AG20443 (cell line): ENCODE measurements at places on chromosomes 16 and 17.

GRCh38 chr17:1485423-1486376, 6.8 kb downstream of the MYO1C start:
- peak; percentile 70 for DNase-seq

DNA sequence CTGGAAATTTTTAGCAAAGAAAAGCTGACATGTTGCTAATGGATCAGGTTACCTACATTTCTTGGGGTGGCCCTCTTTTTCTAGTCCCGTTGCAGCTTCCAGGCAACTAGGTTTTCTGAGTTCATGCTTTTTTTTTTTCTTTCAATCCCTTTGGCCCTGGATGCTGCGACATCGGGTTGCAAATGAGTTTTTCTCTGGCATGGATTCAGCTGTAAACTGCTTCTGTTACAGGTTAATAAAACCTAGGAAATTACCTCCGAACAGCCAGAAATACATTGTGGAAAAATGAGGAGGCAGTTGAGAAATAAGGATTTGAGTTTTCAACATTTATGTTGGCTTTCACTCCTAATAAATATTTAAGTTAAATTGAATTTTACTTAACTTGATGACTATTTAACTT, 149.8 kb upstream of the MAF start:
- no peak for DNase-seq

DNA sequence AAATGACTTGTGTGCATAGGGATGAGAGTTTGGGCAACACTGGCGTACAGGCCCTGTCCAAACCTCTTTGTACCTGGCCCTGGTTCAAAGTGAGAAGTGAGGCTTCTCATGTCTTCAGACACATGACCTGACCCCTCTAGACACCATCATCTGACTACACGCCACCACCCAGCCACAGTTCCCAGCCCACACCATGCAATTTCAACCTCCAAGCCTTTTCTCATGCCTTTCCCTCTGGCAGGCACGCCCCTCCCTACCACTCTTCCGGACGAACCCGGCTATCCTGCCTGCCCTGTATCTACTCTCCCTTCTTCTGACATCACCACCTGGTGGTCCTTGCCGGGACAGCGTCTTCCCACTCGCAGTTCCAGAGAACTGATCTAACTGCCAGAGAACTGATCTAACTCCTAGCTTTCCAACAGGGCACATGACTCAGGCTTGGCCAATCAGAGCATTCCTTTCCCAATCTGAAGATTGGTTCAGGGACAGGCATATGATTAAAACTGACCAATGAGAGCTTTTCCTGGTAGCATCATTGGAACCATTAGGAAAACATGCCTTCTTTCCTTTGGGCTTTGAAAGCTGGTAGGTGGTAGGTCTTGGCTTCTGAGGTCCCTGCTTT, 27.1 kb upstream of the IL21R start:
- peak; percentile 82 for DNase-seq

DNA sequence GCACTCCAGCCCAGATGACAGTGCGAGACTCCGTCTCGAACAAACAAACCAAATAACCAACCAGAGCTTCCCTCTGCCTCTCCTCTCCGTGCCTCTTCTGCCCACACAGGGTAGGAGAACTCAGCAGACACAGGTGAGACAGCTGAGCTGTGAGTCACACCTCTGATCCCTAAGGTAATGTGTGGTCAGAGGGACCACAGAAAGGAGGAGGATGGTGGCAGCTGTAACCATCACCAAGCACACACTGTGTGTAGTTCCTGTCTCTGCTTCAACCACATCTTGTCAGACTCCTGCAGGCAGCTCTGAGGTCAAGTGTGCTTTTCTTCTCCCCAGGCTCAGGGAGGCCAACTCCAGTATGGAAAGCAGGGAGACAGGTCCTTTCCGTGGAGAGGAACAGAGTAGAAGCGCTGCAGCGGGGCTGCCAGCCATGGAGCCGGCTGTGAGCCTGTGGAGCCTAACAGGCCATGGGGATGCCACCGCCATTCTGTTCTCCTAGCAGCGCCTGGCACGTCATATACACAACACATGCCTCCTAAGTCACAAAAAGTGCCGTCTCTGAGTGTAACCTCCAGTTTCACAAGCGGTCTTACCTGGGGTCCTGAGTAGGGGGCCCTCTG, 7.1 kb downstream of the NUDT16L1 start:
- no peak for DNase-seq

- peak; percentile 100 for DNase-seq
Observed at GRCh38 chr17:82098169-82098938, at the start of gene FASN. Gene FASN, minus strand, starts transcription at chr17:82098236. Its CDS starts 1,791 bp downstream, at chr17:82096445.

- DNase-seq, result no peak
Observed at GRCh38 chr17:33385133-33385532, 92.0 kb upstream of the ASIC2 start.

GRCh38 chr17:17628388-17629008, 37.0 kb upstream of the PEMT start:
- no peak for DNase-seq

GRCh38 chr17:28194382-28194781, 124.6 kb upstream of the TMEM97 start:
- no peak for DNase-seq

DNA sequence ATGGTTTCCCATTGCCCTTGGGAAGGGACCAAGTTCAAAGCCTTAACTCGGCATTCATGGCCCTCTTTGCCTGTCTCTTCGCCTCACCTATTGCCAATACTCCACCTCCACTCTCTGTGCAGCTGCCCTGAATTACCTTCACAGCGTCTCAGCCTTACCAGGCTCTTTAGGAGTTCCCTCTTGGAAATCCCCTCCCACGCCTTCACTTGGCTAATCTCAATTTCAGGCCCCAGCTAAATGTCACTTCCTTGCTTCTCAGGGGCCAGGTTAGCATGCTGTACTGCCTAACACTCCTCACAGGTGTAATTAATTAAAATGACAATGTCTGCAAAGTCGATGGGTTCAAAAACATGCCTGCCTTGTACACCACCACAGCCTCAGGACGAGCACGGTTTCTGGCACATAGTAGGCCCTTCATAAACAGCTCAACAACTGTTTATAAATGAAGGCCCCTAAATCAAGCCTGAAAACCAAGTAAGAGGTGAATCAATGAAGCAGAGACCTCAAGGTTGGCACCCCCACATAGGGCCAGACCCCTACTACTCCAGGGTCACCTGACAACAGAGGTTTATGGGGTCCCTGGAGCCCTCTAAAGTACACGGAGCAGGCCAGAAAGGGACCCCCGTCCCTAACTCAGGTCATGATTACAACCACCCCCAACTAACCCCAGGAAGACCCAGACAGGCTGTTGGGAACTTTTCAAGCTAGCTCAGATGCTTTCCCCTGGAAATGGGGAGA, 11.2 kb upstream of the EEF2K start:
- DNase-seq, result no peak

- no peak for DNase-seq
Observed at GRCh38 chr17:48892940-48893645, 506 bp downstream of the ATP5MC1 start.

- DNase-seq, result no peak
Observed at GRCh38 chr17:82865774-82866395, 26.1 kb upstream of the ZNF750 start.

- DNase-seq, result peak; percentile 81
Observed at GRCh38 chr16:67546761-67547422, 15.4 kb upstream of the CTCF start.

GRCh38 chr17:45393411-45393810, 39.3 kb downstream of the ARHGAP27 start:
- DNase-seq, result no peak

- DNase-seq, result no peak
Observed at GRCh38 chr17:50379351-50380132, 6.5 kb downstream of the EME1 start.
